ENCODE measurements at places on chromosomes 12 and 14.

DNA sequence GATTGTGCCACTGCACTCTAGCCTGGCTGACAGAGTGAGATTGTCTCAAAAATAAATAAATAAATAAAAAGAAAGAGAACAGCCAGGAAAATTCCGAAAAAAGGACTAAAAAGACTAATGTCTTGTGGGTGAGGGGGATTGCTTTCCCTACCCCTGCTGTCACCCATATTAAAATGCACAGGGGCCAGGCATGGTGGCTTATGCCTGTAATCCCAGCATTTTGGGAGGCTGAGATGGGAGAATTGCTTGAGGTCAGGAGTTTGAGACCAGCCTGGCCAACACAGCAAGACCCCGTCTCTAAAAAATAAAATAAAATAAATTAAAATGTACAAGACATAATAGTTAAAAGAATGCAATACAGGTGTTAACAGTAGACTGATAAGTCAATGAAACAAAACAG, 6.1 kb downstream of the DHRS1 start:
- DNase-seq, result no peak

GRCh38 chr12:28340261-28341045, 150.2 kb downstream of the CCDC91 start:
- no peak for DNase-seq

DNA sequence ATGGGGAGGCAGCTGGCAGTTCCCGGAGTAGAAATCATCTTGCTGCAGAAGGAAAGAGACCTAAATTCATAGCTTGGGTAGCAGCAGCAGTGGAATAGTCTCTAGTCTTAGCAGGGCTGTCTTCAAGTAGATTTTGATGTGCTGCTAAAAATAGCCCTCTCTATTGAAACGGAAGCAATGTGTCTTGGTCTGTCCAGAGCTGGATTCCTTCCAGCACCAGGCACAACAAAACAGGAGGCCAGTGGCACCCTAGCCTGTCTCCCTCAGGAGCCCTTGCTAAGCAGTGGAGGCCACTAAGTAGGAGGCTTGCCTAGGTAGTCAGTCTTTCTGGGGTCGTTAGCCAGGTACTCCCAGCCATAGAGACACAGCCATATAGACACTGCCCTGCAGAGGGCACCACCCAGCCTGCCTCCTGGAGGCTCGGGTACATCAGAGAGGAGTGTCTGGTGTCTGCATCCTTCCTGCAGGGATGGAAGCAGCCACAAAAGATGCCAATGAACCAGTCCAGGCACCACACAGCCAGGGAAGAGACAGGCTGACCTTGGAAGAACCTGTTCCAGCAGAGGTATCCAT, 97.5 kb downstream of the CRACR2A start:
- DNase-seq, result no peak

- DNase-seq, result no peak
Observed at GRCh38 chr12:131133994-131134393, 180.3 kb downstream of the ADGRD1 start.

GRCh38 chr14:34911209-34912150, 36.3 kb upstream of the BAZ1A start:
- DNase-seq, result no peak

GRCh38 chr14:105889666-105890473, 363.5 kb downstream of the TMEM121 start:
- DNase-seq, result peak; percentile 34

GRCh38 chr14:24924544-24924943, 125.4 kb downstream of the STXBP6 start:
- DNase-seq, result no peak

- no peak for DNase-seq
Observed at GRCh38 chr12:4483885-4484823, 38.5 kb upstream of the FGF6 start.

DNA sequence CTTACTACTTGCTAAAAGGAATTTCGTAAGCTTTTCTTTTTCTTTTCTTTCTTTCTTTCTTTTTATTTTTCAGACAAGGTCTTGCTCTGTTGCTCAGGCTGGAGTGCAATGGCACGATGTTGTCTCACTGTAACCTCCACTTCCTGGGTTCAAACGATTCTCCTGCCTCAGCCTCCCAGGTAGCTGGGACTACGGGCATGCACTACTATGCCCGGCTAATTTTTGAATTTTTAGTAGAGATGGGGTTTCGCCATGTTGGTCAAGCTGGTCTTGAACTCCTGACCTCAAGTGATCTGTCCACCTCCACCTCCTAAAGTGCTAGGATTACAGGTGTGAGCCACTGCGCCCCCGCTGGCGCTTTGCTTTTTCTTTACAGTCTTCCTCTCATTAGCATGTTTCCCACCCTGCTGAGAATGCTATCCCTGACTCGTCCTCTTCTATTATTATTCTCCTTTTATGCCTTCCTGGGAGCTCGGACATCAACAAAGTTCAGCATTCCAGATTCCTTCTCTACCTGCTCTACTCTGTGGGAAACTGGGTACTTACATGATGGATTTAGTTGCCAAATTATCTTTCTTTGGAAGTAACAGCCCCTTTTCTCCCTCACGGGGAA, 3.1 kb downstream of the MTHFD1 start:
- no peak for DNase-seq

DNA sequence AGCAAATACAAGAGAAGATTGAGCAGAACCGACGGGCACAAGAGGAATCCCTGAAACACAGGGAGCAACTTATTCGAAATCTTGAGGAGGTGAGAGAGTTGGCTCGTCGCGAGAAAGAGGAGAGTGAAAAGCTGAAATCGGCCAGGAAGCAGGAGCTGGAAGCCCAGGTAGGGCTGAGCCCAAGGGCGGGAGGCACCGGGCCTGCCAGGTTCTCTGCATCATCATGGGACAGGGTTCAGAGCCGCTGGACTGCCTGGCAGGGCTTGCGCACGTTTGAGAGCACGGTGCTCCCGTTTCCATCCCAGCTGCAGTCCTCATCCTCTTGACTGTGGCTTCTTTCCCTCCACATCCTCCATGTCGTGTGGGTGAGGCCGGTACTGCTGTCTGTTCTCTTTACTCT, 14.4 kb downstream of the TCHP start:
- DNase-seq, result no peak

DNA sequence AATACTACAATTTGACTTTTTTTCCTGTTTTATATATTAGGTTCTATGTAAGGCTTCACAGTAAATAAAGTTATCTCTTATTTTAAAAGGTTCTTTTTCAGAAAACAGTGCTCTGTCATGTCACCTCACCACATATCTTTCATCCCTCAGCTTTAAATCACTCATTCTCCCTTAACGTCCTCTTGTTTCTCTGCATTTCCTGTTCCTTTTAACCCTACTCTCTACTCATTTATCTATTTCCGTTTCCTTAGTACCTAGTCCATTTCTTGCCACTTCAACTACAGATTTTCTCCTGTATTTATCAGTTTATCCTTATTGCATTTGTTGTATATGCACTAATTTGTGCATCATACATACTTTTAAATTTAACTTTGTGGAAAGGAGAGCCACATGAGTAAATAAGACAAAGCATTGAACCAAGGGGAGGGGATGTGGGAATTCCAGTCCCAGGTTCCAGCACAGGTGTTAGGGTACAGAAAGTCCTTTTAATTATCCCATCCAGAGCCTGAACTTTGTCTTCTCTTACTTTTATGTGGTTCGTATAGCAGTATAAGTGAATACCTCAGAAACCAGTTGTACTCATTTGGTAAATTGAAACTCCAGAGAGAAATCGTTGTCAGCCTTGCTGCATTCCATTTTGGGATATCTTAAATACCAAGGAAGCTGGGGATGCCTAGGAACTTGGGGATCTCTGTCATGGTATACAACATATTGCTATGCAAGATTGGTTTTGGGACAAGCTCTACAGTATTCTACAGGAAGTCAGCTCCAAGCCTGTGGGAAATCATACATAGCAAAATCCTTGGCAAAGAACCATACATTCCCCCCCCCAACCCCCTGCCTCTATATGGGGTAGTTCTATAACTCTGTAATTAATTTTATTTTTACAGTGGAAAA, 120.5 kb downstream of the DIP2B start:
- no peak for DNase-seq

- DNase-seq, result no peak
Observed at GRCh38 chr14:67666750-67667449, 7.5 kb downstream of the VTI1B start.

DNA sequence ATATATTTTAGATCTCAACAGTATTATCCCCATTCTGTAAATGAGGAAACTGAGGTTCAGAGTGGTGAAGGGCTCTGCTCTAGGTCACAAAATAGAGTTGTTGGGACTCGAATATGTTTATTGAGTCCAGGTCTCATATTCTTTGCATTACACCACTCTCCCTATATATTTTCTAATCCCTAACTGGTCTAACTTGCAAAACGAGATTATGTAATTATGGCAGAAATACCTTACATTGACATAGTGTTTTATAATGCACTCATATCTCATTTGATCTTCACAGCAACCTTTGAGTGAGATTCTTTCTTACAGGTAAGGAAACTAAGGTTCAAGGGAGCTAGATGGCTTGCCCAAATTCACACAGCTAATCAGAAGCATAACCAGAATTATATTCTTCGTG, 106.9 kb upstream of the LRIG3 start:
- no peak for DNase-seq

Data from sciatic nerve (tissue), 2 donors.